Fibroblast of mammary gland (primary cell): ENCODE measurements at places on chromosomes 11 and 22.

- no peak for DNase-seq
Measured at GRCh38 chr11:125443767-125444311, 52.2 kb downstream of the FEZ1 start.

DNA sequence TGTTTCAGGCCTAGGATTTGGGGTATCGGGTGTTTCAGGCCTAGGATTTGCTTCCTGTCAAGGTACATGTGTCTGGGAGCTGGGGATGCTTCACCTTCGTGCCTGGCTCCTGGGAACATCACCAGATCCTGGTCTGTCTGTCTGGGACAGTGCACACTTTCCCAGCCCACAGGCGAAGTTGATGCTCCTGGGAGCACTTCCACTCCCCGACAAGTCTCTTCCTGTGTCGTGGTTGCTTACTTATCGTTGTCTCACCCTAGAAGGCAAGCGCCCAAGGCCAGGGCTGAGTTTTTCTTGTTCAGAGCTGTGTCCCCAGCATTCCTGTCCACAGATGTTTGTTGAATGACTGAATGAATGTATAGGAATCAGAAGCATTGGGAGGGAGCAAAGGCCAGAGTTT is 71.5 kb downstream of the LINC01488 start:
- DNase-seq: no peak

DNA sequence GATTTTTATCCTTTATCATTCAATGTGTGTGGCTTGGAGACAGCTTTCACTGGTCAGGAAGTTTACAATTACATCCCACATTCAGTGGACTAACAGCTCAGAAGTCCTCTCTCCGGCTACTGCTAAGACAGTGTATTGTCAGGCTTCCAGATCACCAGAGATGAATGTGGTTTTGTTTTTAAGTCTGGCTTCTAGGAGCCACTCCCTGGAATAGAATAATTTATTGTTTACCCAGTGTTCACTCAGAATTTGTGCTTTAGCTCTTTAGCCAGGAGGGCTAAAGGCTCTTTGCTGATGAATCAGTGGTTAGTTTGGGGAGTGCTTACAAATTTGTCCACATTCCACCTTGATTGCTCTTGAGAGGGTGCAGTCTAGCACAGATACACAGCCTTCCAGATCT is 26.5 kb downstream of the TRIM77 start:
- no peak for DNase-seq

GRCh38 chr22:50027639-50028537 is 15.3 kb upstream of the IL17REL start:
- DNase-seq: no peak

GRCh38 chr11:76665921-76666351 is 4.6 kb downstream of the LRRC32 start:
- no peak for DNase-seq

DNA sequence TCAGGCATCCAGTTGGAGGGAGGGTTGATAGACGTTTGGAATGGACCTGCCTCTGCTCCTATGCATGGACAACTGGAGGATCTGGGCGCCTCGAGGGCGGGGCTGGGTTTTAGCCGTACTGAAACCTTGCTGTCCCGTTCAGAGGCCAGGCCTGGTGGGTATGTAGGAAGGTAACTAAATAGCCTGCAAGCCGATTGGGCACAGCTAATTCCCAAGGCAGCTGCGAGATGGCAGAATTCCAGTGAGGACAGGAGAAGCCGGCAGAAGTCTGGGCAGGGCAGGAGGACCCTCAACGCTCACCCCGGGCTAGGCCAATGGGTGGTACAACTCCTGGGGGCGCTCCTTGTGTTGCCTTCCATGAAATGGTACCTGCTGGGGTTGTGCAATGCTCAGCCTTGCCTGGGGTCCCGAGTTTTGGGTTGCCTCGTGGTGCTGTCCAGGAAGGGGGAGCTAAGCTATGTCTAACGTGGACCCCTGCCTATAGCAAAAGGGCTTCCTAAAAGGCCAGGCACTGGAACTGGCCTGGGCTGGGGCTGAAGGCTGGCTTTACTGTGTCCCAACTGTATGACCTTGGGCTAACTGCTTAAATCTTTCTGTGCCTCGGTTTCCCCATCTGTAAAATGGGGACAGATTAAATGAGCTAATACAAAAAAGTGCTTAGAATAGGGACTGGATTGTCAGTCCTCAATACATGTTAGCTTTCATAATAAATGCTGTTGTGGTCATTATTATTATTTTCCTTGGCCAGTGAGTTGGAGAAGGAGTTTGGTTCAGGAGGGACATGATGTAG is 30.1 kb upstream of the CD82 start:
- DNase-seq: no peak

DNA sequence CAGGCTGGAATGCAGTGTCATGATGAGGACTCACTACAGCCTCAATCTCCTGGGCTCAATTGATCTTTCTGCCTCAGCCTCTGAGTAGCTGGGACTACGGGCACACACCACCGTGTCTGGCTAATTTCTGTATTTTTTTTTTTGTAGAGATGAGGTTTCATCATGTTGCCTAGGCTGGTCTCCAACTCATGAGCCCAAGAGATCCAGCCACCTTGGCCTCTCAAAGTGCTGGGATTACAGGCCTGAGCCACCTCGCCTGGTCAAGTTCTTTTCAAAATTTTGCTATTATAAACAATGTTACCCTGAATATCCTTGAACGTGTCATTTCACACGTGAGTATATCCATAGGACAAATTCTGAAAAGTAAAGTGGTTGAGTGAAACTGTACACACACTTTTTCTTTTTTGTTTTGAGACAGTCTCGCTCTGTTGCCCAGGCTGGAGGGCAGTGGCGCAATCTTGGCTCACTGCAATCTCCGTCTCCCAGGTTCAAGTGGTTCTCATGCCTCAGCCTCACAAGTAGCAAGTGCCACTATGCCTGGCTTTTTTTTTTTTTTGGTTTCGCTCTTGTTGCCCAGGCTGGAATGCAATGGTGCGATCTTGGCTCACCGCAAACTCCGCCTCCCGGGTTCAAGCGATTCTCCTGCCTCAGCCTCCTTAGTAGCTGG is 21.6 kb upstream of the EP300 start:
- no peak for DNase-seq

DNA sequence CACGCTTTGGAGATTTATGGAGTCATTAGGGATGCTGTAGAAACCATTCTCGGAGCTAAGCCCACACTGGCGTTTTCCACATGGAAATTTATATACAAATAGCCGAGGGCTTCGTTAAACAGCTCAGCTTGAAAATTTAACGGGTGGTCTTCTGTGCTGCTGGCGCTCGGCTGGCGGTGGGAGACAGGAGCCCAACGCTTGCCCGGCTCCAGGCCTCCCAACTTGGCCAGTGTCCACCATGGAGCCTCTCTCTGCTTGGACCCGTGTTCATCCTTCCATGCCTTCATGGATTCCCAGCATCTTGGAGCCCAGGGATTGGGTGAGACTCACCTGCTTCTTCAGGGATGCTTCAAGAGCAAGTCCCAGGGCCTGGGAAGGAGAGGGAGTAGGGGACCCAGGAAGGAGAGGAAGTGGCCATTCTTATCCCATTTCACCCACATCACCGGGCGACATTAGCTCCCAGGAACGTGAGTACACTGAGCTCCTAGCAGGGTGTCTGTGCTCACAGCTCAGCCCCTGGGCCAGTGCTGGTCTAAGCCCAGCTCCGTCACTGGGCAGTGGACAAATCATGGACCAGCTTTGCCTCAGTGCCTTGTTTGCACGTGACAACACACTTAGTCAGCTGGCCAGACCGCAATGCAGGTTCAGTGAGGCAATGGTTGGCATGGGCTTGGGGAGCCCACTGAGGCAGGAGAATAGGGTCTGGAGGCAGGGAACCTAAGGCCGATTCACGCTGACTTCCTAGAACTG is 944.3 kb downstream of the BRD1 start:
- DNase-seq: no peak

GRCh38 chr11:118911880-118912741 is 13.6 kb downstream of the BCL9L start:
- peak; percentile 88 for DNase-seq

DNA sequence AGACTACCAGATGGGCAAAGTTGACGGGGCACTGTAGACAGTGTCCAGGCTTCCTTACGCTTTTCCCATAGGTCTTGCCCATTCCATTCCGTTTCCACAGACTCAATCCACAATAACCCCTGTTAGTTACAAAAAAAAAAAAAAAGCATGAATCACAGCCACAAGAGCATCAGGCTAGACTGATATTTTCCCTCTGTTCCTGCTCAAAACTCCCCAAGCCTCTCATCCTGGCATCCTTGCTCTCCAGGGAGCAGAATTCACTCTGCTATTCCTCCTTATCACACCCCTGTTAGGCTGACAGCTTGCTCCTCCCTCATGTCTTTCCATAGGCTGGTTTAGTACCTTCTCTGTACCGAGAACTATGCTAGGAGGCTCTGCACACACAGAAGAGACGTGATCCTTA is 42.2 kb downstream of the TMEM123 start:
- peak; percentile 53 for DNase-seq

GRCh38 chr11:124193221-124194010 is 10.3 kb downstream of the OR10D3 start:
- DNase-seq: no peak

GRCh38 chr11:68798221-68798813 is 43.4 kb downstream of the CPT1A start:
- DNase-seq: peak; percentile 17

- no peak for DNase-seq
Measured at GRCh38 chr22:39527481-39527961, 5.0 kb downstream of the RPS19BP1 start.

- DNase-seq: peak; percentile 28
Measured at GRCh38 chr11:1930462-1930830, 10.9 kb downstream of the TNNT3 start.

DNA sequence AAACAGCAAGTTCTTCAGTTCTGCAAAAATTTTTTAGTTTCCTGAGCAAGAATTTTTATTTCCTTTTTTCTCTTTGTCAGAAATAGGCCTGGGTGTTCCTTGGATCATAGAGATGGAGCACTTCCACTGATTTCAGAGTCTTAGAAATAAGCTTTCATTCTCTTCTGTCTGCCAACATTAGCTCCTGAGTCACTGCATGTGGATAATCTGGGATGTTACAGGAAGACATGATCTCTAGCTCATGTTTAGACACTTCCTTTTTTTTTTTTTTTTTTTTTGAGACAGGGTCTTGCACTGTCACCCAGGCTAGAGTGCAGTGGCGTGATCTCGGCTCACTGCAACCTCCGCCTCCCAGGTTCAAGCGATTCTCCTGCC is 13.2 kb upstream of the TMEM218 start:
- DNase-seq: no peak

GRCh38 chr11:1048375-1049070 is 12.0 kb upstream of the MUC6 start:
- DNase-seq: no peak

DNA sequence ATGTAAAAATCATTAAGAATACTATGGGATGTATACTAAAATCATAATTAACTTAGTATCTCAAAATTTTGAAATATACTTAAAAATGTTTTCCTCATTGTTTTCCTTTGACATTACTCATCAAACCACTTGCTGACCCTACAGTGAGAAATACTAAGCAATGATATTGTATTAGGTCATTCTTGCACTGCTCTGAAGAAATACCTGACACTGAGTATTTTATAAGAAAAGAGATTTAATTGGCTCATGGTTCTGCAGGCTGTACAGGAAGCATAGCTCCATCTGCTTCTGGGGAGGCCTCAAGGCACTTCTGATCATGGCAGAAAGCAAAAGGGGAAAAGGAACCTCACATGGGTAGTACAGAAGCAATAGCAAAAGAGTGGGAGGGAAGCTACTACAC is 950.9 kb upstream of the CHORDC1 start:
- DNase-seq: peak; percentile 6

DNA sequence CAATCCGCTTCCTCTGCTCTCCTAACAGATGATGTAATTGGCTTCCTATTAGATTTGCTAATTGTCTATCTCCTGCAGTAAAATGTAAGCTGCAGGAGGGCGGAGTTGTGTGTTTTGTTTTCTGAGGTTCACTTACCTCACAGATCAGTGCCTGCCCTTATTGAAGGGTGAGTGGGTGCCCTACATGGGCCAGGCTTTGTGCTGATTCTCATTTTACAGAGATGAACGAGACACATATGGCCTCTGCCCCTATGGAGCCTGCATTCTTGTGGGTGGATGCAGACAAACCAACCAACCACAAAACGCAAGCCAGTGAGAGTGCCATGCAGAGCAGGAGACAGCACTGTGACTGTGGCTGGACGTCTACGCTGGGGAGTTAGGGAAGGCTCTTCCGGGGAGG is 9.9 kb downstream of the TESMIN start:
- no peak for DNase-seq

DNA sequence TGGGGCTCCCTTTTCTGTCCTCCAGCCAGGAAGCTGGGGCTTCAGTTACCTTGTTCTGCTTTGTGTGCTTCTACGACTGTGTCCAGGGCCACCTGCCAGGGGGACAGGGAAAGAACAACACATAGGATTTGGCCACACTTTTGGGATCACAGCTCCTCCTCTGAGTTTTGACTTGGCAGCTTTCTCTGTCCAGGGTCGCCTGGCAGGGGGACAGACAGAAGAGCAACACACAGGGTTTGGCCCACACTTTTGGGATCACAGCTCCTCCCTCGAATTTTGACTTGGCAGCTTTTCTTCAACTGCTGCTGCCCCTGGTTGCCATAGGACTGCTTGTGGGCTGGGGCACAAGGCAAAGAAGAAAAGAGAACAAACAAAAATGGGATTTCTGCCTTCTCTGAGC is 19.1 kb downstream of the INCENP start:
- DNase-seq: no peak

- peak; percentile 37 for DNase-seq
Measured at GRCh38 chr11:96098511-96099241, 174.8 kb upstream of the MTMR2 start.

- DNase-seq: no peak
Measured at GRCh38 chr11:37841016-37841415, 1243.0 kb upstream of the RAG2 start.

DNA sequence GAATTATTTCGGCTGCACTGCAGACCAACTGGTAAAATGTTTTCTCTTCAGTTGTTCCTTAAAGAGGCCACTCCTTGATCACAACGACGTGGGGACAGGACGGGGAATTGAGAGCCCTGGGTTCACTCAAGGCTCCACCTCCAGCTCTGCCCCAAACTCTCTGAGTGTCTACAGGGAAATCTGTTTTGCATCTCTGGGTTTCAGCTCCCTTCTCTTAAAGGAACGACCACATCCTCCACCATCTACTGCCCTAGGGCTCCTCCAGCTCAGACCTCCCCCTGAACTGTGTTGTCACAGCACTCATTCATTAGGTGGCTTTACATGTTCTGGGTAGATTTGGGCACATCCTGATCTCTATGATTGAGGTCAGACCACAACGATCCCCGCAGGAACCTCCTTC is 5.1 kb upstream of the PPFIA1 start:
- DNase-seq: no peak

DNA sequence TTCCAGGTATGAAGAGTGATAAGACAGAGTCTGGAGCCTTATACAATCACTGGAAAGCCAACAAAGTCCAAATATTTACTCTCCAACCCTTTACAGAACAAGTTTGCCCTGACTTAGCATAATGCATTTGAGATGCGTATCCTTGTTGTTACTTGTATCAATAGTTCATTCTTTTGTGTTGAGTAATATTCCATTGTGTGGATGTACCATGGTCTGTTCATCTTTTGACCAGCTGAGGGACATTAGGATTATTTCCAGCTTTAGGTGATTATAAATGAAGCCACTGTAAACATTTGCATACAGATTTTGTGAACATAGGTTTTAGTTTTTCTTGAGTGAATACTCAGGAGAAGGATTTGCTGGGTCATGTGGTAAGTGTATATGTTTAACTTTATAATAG is 9.7 kb downstream of the SDHAF2 start:
- DNase-seq: no peak

GRCh38 chr11:113651023-113651422 is 55.1 kb downstream of the TMPRSS5 start:
- DNase-seq: no peak

GRCh38 chr11:125947419-125948277 is 1.8 kb downstream of the VSIG10L2 start:
- no peak for DNase-seq

GRCh38 chr11:102546427-102546826 is 15.9 kb upstream of the MMP7 start:
- peak; percentile 44 for DNase-seq
